RPMI8226 (cell line): ENCODE measurements at places on chromosomes 16 and 17.

DNA sequence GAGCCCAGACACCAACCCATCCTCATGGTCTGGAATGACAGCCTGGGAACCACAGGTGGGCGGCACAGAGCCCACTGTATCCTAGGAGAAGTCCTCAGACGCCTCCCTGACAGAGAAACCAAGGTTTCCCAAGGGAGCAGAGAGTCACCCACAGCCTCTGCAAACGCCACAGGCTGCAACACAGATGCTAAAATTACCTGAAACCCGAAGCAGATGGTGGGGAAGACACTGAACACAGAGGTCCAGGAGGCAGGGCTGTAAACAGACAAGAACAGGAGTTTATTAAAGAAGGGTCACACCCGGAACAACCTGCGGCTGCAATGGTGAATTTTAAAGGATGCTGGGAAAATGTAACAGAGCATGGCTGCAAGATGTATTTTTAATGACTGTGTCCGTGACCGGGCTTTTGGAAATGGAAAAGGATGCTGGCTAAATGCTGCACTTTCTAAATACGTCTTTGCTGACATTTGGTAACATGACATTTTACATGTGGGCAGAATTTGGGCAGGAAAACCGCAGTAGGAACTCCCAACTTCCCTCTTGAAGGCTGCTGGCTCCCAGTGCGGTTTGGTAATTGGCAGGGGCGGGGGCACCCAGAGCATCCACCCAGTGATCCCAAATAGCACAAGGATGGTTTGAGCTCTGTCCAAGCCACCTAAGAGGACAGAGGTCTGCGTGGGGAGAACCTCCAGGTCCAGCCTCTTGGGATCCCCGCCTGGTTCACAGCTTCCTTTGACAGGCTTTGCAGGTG, 13.1 kb downstream of the SLC38A8 start:
- DNase-seq, result no peak

DNA sequence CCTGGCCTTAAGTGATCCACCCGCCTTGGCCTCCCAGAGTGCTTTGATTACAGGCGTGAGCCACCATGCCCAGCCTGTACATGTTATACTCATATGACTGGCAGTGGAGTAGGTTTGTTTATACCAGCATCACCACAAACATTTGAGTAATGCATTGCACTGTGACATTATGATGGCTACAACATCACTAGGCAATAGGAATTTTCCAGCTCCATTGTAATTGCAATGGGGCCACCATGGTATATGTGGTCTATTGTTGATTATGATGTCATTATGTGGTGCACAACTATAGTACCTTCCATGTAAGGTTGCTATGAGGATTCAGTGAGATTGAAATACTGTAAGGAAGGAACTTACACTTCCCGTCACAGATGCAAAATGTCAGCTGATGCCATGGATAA, 168.9 kb downstream of the COPRS start:
- DNase-seq, result no peak

GRCh38 chr17:31492880-31493655, 101.6 kb downstream of the RAB11FIP4 start:
- no peak for DNase-seq

DNA sequence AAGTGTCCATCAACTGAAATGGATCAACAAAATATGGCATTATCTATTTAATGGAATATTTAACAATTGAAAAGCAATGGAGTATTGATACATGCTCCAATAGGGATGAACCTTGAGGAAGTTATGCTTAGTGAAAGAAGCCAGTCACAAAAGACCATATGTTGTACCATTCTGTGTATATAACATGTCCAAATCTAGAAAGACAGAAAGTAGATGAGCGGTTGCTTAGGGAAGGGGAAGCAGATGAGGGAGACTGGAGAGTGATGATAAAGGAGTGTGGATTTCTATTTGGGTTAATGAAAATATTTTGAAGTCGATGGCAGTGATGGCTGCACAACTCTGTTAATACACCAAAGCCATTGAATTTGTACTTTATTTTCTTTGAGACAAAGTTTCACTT, 8.5 kb upstream of the ERN1 start:
- no peak for DNase-seq

DNA sequence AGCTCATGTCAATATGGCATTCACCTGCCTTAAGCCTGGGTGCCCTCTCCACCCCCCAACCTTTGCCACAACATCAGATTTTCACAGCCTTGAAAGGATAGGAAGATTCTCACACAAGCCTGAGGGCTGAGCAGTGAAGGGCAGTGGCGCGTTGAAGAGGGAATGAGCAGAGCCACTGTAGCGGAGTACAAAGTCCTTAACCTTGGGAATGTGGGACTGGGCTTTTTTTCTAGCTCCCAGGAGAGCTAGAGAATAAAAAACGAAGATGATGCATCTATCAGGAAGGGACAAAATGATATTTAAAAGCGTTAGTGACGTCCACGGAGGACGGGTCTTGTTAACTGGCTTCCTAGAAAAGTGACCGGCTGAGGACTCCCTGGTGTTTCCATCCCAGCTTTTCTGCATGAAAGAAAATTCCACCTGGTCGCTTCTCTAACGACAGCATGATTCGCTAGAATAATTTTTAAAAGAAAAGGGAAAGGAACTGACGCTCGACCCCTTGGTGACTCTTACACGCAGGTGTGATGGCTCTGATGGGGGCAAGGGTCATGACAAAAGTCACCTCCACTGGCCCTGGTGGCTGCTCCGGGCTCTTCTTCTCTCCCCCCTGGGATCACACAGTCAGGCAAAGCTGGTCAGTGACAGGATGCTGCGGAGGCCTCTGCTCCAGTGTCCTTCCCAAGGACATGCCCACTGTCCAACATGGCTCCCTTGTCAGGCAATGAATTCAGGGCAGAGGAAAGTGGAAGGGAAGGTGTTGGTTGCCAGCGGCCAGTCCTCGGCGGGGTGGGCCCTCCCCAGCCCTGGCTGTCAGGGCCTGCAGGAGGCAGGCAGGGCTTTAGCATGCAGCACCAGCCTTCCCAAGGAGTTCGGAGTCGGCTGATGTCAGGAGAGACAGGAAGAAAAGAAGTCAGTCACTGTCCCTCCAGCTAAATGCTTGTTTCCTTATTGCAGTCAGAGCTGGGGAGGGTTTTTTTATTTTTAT, 58.4 kb upstream of the IRX3 start:
- DNase-seq, result no peak

DNA sequence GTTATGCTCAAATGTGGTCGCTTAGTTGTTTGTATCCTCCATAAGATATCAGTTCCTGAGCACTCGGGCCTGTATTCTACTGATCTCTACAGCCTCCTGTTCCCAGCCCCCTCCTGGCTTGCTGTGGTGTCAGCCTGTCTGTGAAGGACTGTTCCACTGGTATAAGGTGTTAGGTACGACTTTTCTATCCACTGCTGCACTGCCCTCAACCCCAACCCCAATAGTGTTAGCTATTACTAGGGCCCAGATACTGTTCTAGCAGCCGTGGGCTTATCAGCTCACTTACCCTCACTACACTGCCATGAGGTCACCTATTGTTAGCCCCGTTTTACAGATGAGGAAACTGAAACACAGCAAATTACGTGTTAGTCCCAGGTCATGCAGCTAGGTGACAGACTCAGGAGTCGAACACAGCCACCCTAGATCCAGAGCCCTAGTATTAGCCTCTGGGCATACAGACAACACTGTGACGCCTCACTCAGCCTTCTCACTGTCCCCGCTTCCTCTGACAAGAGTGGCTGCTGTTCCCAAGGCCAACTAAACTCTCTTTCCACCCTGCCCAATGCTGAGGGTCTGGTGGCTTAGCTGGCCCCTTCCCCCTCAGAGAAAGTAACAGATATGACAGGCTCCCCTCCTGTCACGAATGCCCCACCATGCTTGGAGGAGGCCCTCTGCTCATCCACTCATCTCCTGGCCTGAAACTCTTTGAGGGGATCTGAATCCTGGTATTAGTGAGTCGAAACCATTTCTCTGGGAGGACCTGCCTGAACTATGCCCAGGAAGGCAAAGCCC, 25.6 kb upstream of the ZNF652 start:
- DNase-seq, result no peak

GRCh38 chr17:41340934-41341861, 9.4 kb downstream of the KRT33A start:
- DNase-seq, result peak; percentile 62

DNA sequence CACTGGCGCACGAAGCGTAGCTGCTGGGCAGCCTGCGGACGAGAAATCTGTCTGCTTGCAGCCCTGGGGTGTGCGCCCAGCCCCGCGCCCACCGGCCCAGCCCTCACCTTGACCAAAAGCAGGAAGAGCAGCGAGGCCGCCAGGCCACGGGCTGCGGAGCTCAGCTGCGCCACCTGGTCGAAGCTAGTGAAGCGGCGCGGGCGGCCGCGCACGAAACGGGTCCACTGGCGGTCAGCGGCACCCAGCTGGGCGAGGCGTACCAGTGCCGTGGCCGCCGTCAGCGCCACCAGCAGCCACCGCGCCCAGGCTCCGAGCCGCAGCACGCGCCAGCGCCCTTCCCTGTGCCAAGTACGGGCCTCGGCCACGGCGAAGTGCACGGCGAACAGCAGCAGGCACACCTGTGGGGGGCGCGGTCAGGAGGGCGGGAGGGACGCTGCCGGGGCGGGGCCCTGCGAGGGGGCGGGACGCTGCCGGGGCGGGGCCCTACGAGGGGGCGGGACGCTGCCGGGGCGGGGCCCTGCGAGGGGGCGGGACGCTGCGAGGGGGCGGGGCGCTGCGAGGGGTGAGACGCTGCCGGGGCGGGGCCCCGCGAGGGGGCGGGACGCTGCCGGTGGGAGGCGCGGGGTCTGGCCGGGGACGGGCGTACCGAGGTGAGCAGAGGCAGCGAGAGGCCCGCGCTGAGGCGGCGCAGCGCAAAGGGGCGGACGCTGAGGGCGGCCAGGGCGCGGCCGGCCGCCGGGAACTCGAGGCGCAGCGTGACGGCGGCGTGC, 43.2 kb downstream of the TSC2 start:
- DNase-seq, result no peak

DNA sequence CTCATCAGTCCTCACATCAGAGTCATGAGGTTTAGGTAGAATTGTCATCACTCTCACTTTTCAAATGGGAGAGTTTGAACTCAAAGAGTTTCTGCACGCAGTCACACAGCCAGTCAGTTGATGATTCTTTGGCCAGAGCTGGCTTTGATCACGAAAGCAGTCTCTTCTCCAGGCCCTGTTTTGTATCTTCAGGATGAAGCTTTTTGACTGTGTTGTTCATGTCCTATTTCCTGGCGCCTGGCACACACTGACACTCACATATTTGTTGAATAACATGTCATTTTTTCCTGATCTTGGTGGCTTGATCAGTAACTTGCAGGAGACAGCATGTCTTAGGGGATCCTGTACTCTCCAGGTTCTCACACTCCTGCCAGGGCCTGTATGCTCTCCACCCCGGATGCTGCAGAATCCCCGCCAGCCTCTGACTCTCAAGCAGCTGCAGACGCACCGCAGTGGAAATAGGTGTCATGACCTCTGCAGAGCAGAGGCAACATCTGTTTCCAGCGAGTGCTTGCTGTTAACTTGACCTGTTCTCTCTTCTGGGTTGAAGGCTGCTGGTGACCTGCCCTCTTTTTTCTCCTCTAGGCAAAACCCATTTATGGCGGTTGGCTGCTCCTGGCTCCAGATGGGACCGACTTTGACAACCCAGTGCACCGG, 33.0 kb downstream of the MPRIP start:
- no peak for DNase-seq

DNA sequence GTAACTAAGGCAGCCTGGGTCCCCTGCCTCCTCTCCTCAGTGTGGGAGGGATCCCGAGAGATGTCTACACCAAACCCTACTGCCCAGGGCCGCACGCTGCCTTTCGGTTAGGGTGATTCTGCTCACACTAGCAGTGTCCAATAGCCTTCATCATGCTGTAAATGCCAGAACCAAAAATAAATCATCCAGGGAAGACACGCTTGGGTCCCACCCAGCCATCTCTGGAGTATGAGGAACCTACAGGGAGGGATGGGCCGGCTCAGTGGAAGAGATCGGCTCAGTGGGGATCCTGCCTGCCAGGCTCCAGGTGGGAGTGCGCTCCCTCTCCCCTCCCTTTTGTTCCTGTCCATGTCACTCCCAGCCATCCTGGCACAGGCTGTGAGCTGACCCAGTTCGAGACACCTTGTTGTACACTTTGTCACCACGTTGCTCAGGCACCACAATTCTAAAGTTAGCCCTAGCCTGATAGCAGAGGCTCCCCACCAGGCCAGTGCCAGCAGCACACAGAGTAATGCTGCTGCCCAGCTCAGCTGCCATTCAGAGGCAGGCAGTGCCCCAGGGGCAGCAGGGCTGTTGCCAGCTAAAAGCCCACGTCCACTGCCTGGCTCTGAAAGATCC, 24.5 kb downstream of the PEMT start:
- DNase-seq, result no peak
